DMS53 (cell line): ENCODE measurements at places on chromosomes 1 and 21.
A peak's percentile ranks its signal among the peaks of the same experiment; 100 is the strongest.

DNA sequence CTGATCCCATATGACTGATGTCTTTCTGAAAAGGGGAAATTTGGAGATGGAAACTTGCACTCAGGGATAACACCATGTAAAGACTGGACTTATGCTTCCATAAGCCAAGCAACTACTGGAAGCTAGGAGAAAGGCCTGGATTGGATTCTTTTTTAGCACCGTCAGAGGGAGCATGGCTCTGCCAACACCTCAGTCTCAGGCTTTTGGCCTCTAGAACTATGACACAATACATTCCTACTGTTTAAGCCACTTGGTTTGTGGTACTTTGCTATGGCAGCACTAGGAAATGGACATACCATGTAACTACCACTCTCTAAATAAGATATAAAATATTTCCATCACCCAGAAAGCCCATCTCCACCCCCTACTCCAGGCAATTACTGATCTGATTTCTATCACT, 139.7 kb downstream of the CYYR1 start:
- DNase-seq, result no peak

DNA sequence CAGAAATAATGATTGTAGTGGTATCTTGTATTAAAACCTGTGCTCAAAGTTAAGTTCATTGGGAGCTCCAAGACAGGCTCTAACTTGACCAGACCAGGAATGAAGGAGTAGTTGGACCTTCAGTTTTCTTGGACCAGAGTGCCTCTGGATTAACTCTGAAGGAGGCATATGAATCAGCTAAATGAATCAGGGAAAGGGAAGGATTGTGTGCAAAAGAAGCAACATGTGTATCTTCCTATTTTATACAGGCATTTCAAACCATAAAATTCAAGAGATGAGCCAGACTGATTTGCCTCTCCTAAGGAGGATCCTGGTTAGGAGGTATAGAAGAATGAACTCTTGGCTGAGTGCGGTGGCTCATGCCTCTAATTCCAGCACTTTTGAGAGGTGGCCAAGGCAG, 71.4 kb downstream of the CC2D1B start:
- no peak for DNase-seq

- no peak for DNase-seq
Measured at GRCh38 chr1:72568113-72568512, 285.8 kb upstream of the NEGR1 start.

- DNase-seq, result no peak
Measured at GRCh38 chr1:195948123-195948895, 659.9 kb downstream of the KCNT2 start.

DNA sequence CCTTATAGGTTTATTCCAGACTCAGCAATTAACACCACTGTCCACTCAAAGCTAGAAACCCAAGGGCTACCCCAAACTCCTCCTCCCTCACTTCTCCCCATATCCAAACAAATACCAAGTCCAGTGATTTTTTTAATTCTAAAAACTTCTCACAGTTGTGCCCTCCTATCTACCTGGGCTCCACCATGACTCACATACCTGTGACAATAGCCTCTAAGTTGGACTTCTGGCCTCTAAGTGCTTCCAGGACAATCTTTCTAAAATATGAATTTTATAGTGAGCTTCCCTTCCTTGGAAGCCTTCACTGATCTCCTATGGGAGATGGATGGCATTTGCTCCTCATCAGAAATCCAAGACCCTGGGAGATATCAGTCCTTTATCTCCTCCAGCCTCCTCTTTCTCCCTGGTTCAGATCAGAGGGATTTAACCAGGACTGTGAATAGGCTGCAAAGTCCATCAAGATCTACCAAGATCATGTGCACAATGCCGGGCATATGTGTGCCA, 219.3 kb downstream of the TOMM20 start:
- DNase-seq, result no peak

DNA sequence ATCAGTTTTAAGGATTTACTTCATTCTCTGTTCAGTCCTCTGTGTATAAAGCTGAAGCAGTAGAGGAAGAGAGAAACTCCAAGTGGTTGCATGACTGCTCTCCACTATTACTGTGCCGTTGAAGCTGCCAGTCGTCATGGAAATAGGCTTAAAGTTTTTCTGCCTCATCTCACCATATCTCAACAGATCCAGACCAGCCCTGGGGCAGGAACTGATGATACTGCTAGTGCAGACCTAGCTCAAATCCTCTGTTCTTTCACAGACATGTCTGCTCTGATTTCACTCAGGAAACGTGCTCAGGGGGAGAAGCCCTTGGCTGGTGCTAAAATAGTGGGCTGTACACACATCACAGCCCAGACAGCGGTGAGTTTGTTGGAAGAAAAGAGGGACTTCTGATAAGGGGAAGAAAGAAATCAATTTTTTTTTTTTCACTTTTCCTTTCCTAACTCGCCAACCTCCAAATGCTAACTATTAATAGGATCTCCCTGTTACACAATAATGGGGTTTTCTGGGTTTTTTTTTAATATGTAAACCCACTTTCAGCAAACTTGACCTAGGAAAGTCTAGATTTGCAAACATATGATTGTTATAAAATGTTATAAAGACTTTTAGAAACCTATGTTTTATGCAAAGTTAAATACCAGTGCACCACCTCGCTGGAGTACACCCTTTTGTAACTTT, 22.2 kb upstream of the STRIP1 start:
- DNase-seq, result no peak

DNA sequence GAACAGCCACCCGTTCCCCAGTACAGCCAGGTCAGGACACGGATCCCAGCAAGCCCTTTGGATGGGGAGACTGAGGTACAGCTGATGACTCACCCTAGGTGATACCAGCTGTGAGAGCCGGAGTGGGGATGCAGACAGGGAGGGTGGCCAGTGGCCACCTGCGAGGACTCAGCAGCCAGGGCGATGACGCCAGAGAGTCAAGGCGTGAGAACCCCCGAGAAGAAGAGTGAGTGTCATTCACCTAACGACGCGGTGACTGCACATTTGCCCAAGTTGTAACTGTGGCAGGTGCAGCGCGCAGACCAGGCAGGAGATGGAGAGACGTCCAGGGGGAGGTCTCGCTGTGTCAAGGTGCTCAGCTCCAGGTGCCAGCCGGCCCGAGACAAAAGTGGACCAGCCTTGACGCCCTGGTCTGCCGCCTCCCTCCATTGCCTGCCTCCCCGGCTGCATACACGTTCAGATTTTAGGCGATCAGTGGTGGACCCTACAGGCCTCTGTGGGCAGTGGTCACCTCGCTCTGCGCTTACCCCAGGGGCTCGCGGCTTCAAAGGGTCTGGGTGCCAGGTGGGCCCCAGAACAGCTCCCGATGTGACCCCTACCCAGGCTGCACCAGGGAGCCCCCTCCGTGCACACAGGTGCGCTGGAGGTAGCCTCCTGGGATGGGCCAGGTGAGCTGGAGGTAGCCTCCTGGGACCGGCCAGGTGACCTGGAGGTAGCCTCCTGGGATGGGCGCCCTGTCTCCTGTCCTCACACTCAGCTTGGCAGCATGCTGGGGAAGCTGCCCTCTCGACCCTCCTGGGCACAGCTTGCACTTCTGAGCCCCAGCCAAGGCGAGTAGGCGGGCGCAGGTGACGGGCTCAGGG, 11.9 kb downstream of the LRRC3 start:
- peak; percentile 42 for DNase-seq

GRCh38 chr1:202005958-202006357, 4.4 kb upstream of the ELF3 start:
- DNase-seq, result peak; percentile 55

DNA sequence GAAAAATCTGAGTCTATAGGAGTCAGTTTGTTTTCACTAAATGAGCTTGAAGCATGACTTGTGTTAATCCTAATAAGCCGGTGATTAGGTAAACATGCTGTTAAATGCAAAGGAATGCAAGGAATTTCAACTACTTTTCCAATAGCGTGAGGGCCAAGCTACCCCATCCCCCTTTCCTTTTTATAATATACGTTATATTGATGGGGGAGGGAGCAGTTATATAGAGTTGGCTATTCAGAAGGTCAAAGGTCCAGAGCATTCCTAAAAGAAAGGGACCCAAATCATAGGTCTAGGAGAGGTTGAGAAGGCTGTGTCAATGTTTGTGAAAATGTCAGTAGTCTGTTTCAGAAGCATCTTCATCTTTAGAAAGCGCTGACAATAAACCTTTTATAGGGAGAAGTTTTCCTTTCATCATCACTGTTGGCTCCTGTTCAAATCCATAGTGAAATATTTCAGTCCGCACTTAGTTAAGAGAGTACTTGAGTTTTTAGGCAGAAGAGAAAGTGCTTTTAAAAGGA, 3.8 kb downstream of the CCN1 start:
- DNase-seq, result no peak

DNA sequence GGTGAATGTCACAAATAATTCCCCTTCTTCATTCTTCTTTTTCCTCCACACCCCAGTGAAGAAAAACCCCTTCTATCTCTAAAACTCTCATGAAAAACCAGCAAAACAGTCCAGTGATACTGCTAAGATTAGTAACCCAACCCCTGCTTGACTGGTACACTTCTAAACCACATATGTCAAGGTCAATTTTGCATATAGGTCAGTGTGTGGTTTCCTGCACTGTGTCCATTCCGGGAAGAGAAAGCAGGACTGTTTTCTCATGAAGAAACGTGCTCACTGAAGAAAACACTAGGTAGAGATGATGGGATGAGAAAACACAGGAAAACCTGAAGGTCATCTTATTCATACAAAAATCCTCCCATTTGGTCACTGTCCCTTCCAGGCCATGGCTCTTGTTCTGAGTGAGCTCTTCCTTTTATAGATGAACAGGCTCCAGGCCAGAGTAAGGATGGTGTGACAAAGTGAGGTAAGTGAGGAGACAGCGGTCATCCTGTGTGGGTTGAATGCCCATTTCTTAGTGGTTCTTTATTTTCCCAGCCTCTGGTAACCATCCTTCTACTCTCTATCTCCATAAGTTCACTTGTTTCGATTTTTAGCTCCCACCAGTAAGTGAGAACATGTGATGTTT, 122.7 kb downstream of the FASLG start:
- DNase-seq, result no peak

- no peak for DNase-seq
Measured at GRCh38 chr1:203636291-203636690, 9.7 kb downstream of the ATP2B4 start.

DNA sequence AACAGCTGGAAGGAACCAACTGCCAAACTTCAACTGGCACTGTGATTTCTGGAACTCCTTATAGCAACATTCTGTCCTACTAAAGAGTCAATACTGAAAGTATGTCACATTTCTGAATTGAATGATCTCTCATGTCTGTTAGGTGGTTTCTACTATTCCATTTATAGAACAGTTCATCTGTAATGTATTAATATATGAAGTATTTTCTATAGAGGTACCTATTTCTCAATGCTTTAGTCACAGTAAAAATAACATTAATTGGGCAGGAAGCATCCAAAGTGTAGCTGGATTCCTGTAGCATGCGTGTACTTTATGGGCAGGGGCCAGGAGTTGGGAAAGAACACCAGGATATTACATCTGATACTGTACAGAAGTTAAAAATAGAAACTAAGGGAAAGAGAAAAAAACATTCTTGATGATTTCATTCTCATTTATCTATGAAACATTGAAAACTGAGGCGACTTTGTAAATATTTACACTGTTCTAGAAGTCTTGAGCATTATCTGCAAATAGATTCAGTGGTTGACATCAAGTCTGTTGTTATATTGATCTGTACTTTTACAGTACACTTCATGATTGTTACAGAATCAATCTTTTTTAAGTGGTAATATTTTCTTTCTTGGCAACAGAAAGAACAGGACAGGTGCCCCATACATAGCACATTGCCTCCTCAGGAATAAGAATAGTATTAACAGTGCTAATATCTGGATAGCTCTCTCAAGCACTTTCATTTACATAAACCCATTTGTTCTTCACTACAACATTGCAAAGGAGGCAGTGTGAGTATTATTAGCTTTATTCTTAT, 6.2 kb upstream of the ZNF281 start:
- DNase-seq, result peak; percentile 76

GRCh38 chr1:151888972-151889570, 20.2 kb downstream of the THEM4 start:
- DNase-seq, result peak; percentile 56

DNA sequence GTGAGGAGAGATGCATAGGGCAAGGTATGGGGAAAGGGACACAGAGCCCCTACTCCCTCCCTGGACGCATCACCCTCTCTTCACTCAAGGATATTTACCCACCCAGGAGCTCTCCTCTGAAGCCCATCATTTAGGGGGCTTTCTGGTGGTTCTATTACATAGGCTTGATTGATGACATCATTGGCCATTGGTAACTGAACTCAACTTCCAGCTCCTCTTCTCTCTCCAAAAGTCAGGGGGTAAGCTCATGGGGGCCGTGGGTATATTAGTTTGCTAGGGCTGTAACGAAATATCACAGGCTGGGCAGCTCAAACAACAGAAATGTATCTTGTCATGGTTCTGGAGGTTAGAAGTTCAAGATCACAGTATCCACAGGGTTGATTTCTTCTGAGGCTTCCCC, 110.8 kb downstream of the DSCAM start:
- DNase-seq, result no peak

- no peak for DNase-seq
Measured at GRCh38 chr1:61175976-61176375, 93.6 kb downstream of the NFIA start.

GRCh38 chr1:223006917-223007648, 136.0 kb downstream of the TLR5 start:
- DNase-seq, result no peak

GRCh38 chr21:21332492-21332891, 334.3 kb downstream of the NCAM2 start:
- no peak for DNase-seq

DNA sequence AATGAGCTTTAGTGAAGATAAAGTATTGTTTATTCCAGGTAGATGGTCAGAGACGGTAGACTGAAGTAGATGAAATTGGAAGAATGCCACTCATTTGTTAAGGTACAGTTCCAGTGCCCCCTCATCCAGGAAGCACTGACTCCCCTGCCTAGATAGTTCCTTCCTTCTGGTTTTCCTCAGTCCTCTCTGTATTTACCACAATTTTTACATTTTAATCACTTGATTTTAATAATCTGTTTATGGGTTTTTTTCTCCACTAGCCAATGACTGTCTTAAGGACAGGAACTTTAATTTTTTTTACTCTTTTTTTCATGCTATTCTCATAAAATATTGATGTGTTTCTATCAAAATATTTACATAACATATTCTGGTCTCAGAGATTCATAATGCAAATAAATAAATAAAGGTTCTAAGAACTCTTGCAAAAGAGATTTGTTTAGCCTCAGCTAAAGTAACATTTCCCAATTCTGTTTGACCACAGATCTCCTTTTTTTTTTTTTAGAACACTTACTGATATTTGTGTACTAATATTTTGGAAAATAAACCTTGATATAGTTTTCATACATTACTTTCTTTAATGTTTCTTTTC, 651.6 kb downstream of the PLPP3 start:
- no peak for DNase-seq

- peak; percentile 62 for DNase-seq
Measured at GRCh38 chr1:179228783-179229213, 679 bp downstream of the ABL2 start.
